NCI-H1092 (cell line): ENCODE measurements at places on chromosomes 2 and 18.

- no peak for DNase-seq
Observed at GRCh38 chr18:7585276-7585670, 18.2 kb downstream of the PTPRM start.

- DNase-seq: no peak
Observed at GRCh38 chr2:160061944-160062291, 497 bp downstream of the PLA2R1 start.

DNA sequence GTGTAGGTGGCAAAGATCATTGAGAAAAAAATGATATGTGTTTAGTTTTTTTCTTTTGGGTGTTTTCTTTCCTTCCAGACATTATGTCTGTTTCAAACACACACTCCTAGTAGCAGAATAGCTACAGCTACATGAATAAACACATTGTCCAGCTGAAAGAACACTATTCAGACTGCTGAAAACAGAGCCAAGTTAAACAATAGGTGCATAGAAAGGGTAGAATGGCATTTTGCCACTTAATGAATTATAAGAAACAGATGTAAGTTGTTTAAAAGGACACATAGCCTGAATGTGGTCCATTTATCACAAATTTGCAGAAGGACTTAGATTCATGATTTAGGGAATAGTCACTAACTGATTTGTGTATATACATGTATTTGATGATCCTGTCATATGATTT is 20.1 kb downstream of the CTLA4 start:
- DNase-seq: no peak

- DNase-seq: no peak
Observed at GRCh38 chr2:186605041-186605440, 15.2 kb downstream of the ITGAV start.

DNA sequence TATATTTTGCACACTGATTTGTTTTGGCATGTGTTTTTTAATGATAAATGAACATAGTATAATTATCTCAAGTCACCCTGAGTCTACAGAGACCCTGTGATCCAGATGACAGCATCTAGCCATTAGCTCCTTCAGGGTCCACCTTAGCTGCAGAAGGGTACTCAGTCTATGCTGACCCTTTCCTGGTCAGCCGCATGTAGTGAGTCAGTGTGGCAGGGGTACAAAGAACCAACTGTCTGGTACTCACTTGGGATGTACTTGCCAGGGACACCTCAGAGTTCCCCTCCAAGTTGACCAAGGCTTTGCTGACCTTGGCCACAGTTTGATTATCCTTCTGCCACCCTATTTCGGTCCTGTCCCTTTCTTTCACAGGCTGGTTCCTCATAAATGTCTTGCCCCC is 369.5 kb downstream of the PLCL1 start:
- DNase-seq: no peak

DNA sequence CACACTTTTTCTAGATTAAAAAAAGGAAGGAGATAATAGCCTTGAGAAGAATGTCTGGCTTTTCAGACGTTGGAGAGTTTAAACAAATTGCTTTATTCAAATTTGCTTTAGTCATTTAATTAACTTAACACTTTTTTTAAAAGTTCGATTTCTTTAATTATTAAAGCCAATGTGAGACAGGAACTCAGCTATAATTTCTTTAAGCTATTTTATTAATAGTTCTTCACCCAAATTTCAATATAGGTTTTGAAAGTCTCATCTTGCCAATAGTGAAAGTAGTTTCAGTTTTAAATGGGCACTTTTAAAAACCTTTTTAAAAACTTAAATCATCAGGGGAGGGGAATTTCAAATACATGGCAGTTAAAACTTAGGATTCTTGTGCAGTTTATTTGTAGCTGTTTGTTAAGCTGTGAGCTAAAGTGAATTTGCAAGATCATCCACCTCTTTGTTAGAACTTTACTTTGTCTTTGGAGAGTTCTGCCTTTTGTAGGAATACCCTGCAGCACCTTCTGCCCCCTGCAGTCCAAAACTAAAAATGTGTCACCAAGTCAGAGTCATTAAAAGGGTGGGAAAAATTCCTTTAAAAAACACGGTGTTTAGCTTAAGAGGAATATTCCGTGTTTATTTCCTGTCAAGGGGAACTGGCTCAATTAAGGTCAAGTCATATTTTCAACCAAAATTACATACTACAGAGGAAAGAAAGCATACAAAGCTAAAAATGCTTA is 4.6 kb downstream of the TGIF1 start:
- DNase-seq: no peak

DNA sequence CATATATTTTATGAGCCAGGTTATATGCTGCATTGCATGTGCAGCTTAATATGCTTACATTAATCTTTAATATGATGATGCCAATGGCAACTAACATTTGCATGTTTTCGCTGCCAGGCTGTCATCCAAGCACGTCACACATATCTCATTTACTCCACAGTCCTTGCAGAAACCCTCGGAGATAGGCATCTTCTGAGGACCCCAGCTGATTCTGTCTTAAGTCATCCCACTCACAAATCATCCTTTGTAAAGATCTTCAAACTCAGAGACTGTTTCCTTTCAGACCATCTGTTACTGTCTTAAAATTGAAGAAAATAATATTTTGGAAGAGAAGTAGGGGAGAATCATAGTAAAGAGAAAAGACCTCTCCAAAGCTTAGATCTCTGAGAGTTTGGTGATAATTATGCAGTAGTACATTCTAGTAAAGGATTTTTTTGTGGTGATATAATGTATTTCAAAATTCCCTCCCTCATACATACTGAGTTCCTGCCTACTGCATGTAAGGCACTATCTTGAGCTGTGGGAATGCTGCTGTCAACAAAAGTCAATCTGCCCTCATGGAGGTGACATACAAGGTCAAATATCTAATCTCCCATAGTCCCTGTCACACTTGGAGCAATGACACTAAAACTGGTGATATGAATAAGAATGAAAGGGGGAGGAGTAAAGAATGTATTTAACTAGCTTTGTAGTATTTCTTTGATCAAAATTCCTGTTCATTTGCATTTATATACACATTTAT is 11.0 kb downstream of the ITGA4 start:
- DNase-seq: no peak

- no peak for DNase-seq
Observed at GRCh38 chr18:7824970-7825369, 257.9 kb downstream of the PTPRM start.

- no peak for DNase-seq
Observed at GRCh38 chr2:230748087-230748486, 35.4 kb downstream of the CAB39 start.

- DNase-seq: no peak
Observed at GRCh38 chr2:44168681-44169154, at the start of gene PPM1B. TSS of gene PPM1B (plus strand) at chr2:44168875. CDS start at chr2:44201200, 32,325 bp downstream.

DNA sequence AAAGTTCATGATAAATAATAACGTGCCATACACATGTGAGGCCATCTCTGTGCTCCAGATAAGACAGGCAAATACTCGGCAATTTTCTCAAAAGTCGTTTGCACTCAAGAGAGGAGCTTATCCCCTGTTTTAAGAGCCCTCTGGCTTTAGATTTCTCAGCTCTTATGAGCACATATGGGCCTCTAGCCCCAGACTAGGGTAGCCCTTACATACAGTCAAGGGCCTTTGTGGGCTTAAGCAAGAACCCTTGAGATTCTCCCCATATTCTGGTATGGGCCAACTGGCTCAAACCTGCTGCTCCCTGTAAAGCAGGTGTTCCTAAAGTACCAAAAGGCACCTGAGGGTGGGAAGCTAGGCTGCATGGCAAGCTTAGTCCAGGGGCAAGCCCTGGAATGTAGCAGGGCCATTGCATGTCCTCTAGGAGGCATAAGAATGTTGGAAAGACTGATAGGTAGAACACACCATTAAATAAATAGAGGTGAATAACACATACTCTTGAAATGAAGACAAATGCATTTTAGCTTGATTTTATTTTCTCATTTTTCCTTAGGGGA is 66.1 kb downstream of the FASTKD2 start:
- no peak for DNase-seq

- no peak for DNase-seq
Observed at GRCh38 chr2:201219328-201220096, 36.6 kb downstream of the CASP10 start.

DNA sequence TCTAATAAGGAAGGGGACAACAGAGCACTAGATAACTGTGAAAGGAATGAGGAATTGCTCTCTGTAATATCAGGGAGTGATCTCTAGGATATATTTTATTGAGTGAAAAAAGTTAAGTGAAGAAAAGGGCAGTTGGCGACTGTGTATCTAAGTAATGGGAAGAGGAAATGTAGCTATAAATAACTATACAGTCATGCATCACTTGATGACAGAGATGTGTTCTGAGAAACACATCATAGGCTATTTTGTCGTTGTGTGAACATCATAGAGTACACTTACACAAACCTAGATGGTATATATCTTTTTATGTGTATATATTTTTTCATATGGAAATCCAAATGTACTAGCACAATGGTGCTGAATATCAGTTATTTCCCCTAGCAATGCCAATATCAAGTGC is 329.3 kb downstream of the TXNL1 start:
- DNase-seq: no peak

GRCh38 chr2:191782351-191782750 is 64.5 kb downstream of the CAVIN2 start:
- no peak for DNase-seq

DNA sequence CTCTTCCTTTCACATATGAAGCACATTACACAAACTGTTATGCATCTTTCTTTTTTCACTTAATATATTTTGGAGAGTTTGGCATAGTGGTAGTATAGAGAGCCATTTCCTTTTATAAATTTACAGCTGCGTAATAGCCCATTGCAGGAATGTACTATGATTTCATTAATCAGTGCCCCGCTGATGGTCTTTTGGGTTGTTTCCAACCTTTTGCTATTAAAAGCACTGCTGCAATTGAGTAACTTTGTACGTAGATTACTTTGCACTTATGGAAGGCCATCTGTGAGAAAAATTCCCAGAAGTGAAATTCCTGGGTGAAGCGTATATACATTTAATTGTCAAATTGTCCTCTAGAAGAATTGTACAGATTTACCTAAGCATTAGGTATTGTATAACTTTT is 565.3 kb upstream of the ZNF804A start:
- no peak for DNase-seq

DNA sequence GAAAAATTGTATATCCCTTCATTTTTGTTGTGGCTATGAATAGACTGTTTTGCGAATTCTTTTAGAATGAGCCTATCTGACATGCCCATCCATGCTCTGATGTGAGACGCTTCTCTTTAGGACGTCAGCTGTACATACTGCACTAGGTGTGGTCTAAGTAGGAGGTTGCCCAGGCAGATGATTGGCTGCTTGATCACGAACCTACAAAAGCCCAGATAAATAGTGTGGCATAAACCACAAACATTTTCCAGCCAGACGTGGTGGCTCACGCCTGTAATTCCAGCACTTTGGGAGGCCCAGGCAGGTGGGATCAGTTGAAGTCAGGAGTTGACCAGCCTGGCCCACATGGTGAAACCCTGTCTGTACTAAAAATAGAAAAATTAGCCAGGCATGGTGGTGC is 251.8 kb downstream of the AGAP1 start:
- DNase-seq: no peak

- no peak for DNase-seq
Observed at GRCh38 chr2:120177973-120178372, 45.2 kb downstream of the TMEM185B start.

DNA sequence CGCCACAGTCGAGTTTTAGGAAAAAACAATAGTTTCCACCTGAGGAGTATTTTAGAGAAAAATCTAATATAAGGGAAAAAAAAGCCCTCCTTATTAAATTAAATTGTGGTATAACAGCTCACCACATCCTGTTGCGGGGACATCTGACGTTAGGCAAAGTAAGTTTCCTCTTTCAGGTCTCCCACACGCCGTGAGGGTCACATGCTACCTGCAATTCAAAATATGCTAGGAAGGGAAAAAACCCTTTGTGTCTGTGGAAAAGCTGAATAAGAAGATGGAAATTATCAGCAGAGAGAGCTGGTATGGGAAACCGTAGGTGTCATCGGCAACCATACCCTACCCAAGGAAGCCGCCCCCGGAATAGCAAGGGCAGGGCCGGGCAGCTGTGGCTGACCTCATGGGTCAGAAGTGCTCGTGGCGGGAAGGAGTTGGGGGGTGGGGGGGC is 128.0 kb downstream of the NFATC1 start:
- no peak for DNase-seq

DNA sequence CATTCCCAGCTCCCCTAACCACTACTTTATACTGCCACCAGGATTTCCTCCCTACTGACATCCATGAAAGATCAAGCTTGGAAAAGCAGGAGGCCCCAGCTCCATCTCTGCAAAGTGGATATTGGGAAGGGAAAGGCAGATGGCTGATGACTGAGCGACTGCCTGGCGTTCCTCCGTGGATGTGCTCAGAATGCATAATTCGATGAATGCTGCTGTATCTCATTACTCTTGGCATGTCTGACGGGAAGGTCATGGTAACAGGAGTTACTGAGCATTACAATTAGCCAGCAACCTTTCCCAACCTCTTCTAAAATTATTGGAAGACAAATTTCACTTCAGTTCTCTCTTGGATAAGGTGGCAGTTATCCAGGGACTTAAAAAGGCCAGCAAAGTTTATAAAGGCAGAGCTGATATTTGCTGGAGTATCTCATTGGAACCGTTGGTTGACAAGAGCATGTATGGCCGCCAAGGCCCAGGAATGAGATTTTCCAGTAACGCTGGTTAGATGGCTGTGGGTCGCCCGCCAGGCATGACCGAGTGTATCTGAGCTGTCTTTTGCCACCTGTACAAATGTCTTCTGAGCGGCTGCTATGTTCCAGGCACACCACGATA is 34.5 kb downstream of the KCNE4 start:
- DNase-seq: no peak

GRCh38 chr2:219737270-219737691 is 109.9 kb downstream of the SLC4A3 start:
- no peak for DNase-seq

- no peak for DNase-seq
Observed at GRCh38 chr18:13606604-13607254, 119.6 kb downstream of the FAM210A start.

DNA sequence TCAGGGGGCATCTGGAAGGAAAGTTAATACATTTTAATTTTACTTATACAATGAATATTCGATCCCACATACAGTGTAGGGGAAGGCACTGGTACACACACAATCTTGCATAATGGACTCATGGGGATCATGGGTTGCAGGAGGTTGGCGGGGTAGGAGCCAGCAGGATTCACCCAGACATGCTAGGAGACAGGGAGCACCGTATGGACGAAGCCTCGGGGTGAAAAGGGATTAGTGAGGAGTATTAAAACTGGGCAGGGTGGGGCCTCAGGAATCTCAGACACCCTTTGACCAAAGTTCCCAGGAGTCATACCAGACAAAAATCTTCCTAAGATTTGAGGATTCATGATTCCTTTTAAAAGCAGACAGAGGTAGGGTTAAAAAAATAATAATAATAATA is 140.8 kb downstream of the BCL11A start:
- DNase-seq: no peak

DNA sequence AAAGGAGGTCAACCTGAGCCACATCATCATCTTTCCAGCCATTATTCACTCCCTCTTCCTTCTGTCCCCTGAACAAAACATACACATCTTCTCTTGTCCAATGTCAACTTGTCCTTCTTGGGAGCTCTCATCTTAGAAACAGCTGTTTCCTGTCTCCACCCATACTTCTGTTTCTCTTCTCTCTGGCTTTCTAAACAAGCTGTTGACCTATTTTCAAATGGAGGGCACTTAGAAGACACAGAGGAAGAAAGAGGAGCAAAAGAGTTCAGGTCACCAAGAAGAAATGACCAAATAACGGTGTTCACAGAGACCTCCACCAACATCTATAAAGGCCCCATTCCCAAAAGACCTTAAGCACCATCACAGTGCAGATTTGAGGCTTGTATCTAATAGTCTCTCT is 355.9 kb upstream of the HNRNPA3 start:
- DNase-seq: no peak
